Naive thymus-derived CD4-positive, alpha-beta T cell (primary cell): ENCODE measurements at places on chromosomes 2 and 18. TPM values are rescaled to one million over a fixed set of nuclear protein-coding genes. Genes with fewer than 3 reads are reported as not detected.

The AGXT gene
- not detected for total RNA-seq

The EMILIN1 gene
- total RNA-seq = 0.73 TPM

The EFR3B gene
- total RNA-seq = not detected

The WDFY1 gene
- 29.9 TPM for total RNA-seq

The SPEG gene
- total RNA-seq = 11.8 TPM

The ASIC4 gene
- total RNA-seq = 0.21 TPM

The PXDN gene
- 0.47 TPM for total RNA-seq

The HOXD1 gene
- not detected for total RNA-seq

The POTEE gene
- 2.0 and 2.1 TPM in 2 replicates for total RNA-seq

The LYG2 gene
- not detected for total RNA-seq

The FAP gene
- total RNA-seq = not detected

The STARD6 gene
- not detected for total RNA-seq

The VIT gene
- not detected for total RNA-seq

The NXPH2 gene
- not detected for total RNA-seq

The GALM gene
- total RNA-seq = 13.6 TPM

The CDK5R2 gene
- total RNA-seq = not detected

The FOXI3 gene
- total RNA-seq = not detected

The CMPK2 gene
- 4.0 TPM for total RNA-seq

The GALR1 gene
- not detected for total RNA-seq

The HRH4 gene
- total RNA-seq = 0.19 TPM

The LHCGR gene
- not detected for total RNA-seq

The MYOM1 gene
- total RNA-seq = 1.7 TPM

The PROKR1 gene
- total RNA-seq = not detected

The FBXO41 gene
- 13.2 TPM for total RNA-seq

The SERPINB7 gene
- total RNA-seq = not detected

The GNAL gene
- 0.94 and 1.1 TPM in 2 replicates for total RNA-seq

The COL6A3 gene
- total RNA-seq = 1.5 and 1.6 TPM in 2 replicates

The GCG gene
- total RNA-seq = not detected

The UGT1A5 gene
- total RNA-seq = not detected in 2 replicates

The ADD2 gene
- total RNA-seq = 9.7 TPM

The IL1A gene
- 2.8 and 4.3 TPM in 2 replicates for total RNA-seq

The EPC2 gene
- 40.7 and 41.7 TPM in 2 replicates for total RNA-seq

The RNF152 gene
- 1.7 TPM for total RNA-seq

The TMEM17 gene
- total RNA-seq = not detected

The ACKR3 gene
- 3.1 TPM for total RNA-seq

The DYNAP gene
- total RNA-seq = not detected

The FAM110C gene
- 0.16 TPM for total RNA-seq

The HAUS1 gene
- total RNA-seq = 11.7 TPM

The TRIM43 gene
- not detected for total RNA-seq

The RAX gene
- not detected in 2 replicates for total RNA-seq

The C2orf80 gene
- not detected for total RNA-seq

The PRKCE gene
- 37.9 TPM for total RNA-seq

The NYAP2 gene
- total RNA-seq = not detected

The NOL4 gene
- not detected for total RNA-seq

The IL37 gene
- not detected for total RNA-seq

The APCDD1 gene
- 0.81 TPM for total RNA-seq

The CPSF3 gene
- total RNA-seq = 19.3 TPM
